ENCODE measurements at places on chromosomes 3 and 15.

GRCh38 chr3:55951388-55951787, 464.3 kb upstream of the WNT5A start:
- no peak for DNase-seq

DNA sequence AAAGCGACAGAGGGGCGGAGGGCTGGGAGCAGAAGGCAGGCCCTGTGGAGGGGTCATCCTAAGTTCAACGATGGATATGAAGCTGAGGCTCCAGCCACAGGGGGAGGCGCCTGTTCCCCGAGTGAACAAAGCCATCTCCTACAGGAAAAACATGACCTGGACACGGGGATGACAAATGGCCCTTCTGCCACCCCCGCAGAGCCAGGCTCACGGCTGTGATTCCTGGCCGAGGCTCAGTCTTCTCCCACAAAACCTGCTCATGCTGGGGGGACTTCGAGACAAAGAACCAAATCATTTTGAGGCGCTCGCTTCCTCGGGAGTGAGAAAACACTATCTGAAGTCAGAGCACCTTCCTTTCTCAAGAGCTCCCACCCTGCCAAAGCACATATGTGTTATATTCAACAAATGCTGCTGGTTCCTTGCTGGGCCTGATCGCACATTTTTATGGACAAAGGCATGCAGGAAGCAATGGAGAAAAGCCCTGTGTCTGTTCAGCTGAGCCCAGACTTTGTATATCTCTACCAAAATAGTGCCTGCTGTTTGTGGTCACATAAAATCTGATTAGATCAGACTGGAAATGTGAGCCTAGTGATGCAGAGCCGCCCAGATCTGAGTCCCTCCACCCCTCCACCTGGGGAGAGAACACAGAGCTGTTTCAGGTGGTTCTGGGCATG, 5.6 kb downstream of the RBP1 start:
- no peak for DNase-seq

DNA sequence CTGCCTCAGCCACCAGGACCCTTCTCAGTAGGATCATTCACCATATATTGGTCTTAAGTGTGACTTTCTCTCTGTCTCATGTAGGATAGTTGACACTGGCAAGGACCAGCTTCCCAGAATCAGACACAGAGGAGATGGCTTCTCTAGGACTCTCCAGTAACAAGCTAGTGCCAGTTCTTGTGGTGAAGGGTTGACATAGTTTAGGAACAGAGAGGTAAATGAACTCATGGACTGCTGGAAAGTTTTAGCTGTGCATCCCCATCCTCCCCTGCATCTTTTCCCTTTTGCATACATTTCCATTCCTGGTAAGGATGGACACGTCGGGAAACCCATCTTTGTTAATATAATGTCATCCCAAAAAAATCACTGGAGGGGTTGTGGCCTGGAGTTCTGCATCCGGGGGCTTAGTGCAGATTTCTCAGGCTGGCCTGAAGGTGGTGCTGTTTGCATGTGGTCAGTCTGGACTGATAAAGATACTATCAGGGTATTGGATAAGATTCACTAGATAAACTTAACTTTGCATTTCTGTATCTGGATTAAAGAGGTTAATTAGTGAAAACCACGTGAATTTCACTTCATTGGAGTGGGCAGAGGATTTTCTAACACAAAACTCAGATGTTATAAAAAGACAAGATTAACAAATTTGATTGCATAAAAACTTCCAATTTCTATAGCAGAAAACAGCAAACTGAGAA, 110.8 kb downstream of the TBC1D2B start:
- DNase-seq = peak; percentile 61

GRCh38 chr3:26089249-26089648, 299.4 kb downstream of the OXSM start:
- DNase-seq = no peak

DNA sequence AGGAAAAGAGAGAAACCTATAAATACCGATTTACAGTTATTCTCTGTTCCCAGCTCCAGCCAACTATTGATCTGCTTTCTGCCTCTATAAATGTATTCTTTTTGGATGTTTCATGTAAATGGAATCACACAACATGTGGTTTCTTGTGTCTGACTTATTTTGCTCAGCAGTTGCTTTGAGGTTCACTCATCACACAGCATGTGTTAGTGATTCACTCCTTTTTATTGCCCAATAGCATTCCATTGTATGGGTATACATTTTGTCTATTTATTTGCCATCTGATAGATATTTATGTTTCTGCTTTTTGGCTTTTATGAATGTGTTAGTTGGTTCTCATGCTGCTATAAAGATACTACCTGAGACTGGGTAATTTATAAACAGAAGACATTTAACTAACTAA, 23.6 kb downstream of the CCR1 start:
- no peak for DNase-seq

- DNase-seq = no peak
Observed at GRCh38 chr3:172087198-172087597, 47.8 kb downstream of the FNDC3B start.

- DNase-seq = no peak
Observed at GRCh38 chr3:24508423-24508839, 13.8 kb upstream of the THRB start.

GRCh38 chr15:88246666-88247446, 9.7 kb downstream of the NTRK3 start:
- DNase-seq = peak; percentile 69

GRCh38 chr3:175851541-175851940, 992.4 kb downstream of the NAALADL2 start:
- no peak for DNase-seq

- DNase-seq = no peak
Observed at GRCh38 chr3:71355862-71356261, 227.7 kb downstream of the FOXP1 start.

DNA sequence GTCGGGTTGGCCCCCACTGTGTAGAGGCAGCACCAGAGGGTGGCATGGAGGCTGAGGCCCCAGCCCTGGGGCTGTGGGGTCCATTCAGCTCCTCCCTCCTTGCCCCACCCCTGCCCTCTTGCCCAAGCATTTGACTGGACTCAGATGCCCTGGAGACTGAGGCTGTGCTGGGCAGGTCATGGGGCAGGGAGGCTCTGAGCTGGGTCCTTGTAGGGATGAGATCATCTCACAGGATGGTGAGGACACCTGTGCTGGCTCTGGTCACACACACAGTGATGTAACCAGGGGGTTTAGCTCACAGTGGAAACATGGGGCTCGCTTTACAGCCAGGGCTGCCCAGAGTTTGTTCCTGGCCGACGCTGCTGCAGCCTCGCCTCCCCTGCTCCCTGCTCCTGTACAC, 17.8 kb downstream of the ALPK3 start:
- DNase-seq = no peak

GRCh38 chr3:17372362-17373210, 369.8 kb downstream of the TBC1D5 start:
- DNase-seq = no peak

DNA sequence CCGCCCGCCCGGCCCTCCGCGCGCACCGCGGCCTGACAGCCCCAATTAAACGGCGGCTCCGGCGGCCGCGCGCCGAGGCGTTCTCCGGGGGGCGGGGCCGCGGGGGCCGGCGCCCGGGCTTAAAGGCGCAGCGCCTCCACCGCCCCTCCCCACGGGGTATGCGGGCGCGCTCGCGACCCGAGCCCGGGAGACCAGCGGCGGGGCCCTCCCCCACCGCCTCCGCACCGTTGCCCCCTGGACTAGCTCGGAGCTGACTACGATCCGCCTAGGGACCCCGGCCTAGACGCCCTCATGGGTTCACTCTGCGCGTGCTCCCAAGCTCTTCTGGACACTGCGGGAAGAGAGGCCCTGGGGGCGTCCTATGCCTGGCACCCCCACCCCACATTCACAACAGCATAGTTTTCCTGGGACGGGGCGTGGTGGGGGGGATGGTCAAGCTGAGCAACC, at the start of gene DUSP7:
Gene DUSP7, minus strand, starts transcription at position 51 of the 447 bp plus-strand sequence. CDS start 205 bp downstream, outside the sequence.
- DNase-seq = peak; percentile 74

DNA sequence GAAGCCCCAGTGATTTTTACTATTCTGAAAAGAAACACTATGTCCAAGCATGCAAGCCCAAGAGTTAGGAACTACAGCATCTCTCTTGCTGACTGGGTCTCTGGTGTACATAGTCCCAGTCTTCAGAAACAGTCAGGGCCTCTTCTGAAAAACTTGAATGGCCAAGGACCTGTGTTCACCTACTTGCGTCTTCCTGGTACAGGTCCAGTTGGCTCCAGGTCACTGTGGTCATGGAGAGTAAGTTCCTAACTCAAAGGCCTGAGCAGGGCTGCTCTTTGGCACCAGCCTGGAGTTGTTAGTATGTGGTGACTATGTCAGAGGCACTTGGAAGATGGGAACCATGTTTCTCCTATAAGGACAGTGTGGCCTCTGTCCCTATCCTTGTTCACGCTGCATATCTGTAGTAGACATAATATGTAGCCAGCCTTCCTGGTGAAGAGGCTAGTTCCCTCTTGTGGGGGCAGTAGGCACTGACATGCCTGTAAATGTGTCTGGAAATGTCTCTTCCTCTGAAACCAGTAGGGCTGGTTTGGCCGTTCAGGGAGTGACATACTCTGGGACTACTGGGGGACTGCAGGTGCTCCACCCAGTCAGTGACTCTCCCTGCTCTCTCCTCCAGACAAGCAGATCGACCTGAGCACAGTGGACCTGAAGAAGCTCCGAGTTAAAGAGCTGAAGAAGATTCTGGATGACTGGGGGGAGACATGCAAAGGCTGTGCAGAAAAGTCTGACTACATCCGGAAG, 2.6 kb upstream of the RBM15B start:
- no peak for DNase-seq
